ENCODE measurements at places on chromosomes 13 and 19.

- DNase-seq: no peak
These were observed 41.1 kb upstream of the RGCC start for GRCh38 chr13:41416276-41416675.

DNA sequence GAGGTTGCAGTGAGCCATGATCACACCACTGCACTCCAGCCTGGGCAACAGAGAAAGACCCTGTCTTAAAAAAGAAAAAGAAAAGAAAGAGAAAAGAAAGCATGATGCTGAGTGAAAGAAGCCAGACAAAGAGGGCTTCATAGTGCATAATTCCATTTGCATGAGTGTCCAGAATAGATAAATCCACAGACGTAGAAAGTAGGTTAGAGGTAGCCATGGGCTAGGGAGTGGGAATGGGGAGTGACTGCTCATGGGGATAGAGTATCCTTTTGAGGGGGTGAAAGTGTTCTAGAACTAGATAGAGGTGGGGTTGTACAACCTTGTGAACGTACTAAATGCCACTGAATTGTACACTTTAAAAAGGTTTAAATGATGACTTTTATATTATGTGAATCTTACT is 7.6 kb upstream of the OR1I1 start:
- no peak for DNase-seq

DNA sequence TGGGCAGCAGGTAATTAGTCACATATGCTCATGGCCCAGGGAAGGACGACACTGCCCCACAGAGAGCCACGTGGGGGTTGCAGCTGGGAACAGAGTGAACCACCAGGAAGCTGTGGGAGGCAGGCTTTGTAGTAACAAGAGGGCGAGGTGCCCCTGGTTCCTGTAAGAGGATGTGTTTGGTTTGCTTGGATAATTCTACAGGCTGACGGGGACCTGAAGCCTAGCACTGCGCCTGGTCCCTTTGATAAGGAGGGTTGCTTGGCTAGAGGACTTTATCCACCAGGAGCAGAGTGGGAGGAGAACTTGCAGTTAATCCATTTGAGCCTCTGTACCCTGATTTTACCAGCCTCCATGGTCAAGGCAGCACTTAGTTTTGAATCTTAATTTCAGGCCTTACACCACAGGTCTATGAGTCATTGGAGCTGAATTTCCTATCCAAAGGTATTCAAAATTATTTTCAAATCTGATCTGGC is 67.4 kb upstream of the CLDN10 start:
- DNase-seq: no peak

DNA sequence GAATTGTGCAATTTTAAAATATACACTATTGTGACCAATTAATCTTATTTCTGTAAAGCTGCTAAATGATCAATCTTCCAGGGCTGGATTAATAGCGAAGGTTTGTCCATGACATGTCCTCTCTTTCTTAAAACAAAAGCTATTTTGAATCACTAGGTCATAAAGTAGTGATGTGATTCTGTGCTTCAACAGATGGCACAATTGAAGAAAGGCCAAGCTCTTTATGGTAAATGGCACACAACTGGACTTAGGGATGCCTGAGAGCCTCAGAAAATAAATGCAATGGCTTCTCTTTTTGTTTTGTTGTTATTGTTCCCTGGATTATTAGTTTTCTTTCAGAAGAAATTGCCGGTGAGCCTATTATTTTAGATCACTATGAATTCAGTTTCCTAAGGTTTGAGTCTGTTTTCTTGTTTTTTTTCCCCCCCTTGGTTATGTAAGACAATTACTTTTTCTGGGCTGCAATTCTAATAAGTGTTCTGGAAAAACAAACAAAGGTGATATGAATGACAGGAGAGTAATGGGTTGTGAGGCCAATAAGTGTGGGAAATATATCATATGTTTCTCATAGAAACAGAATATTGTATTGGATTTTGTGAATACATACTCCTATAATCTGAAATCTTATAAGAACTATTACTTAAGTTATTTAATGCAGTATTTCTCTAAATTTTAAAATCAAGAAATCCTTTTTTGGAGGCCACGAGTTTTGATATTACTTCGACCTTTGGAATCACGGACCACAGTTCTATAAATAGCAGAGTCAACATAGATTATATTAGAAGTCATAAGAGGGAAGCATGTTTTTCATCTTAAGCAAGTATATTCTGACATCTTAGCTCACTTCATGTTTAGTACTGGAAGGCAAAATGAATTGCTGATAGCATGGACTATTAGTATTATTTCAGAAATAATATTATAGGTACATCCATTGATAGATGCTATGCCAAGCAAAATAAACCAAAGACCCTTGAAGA is 16.8 kb downstream of the SLITRK1 start:
- no peak for DNase-seq

DNA sequence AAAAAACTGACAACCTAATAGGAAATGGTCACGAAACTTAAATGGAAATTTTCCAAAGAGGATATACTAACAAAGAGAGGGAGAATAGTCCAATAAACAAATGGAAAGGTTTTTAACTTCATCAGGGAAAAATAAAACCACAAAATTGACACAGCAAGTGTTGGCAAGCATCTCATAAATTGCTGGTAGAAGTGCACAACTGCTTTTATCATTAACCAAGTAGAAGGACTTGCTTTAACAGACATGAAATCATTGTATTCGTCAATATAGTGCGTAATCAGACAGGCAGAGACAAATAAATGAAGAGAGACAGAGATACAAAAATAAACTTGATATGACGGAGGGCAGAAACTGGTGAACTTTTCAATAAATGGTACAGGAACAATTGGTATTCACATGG is 7.4 kb downstream of the TGDS start:
- no peak for DNase-seq

GRCh38 chr13:93309886-93310523 is 83.4 kb downstream of the GPC6 start:
- DNase-seq: no peak

DNA sequence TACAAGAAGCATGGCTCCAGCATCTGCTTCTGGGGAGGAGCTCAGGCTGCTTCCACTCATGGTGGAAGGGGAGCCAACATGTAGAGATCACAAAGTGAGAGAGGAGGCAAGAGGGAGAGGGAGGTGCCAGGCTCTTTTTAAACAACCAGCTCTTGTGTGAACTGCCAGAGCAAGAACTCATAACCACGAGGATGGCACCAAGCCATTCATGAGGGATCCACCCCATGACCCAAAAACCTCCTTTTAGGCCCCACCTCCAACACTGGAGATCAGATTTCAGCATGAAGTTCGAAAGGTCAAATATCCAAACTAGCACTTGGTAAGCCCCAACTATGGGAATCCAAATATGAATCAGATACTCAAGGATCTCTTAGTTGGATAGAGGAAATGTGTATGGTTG is 131.2 kb downstream of the RXFP2 start:
- no peak for DNase-seq

GRCh38 chr13:74886502-74886901 is 595.5 kb downstream of the TBC1D4 start:
- no peak for DNase-seq

DNA sequence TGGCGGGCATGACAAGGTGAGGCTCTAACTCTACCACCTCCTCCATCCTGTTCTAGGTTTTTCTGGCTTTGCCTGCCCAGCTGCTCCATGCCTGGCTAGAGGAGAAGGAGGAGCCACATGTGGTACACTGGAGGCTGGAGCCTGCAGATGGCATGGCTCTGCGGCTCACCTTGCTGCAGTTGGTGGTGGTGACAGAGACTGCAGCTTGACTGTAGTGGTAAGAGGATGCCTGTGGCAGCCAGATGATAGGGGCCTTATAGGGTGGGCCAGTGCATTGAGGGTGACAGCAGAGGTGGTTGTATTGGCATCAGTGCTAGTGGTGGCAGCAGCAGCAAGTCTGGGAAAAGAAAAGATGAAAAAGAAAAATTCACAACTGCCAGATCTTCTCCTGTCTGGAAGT is 146.2 kb downstream of the TNFRSF19 start:
- DNase-seq: no peak

GRCh38 chr13:110832205-110832479 is 82.7 kb downstream of the ANKRD10 start:
- DNase-seq: no peak

- no peak for DNase-seq
These were observed 665.7 kb upstream of the SLC10A2 start for GRCh38 chr13:103731959-103732358.

- DNase-seq: no peak
These were observed 472.7 kb upstream of the NBEA start for GRCh38 chr13:34469196-34469986.

DNA sequence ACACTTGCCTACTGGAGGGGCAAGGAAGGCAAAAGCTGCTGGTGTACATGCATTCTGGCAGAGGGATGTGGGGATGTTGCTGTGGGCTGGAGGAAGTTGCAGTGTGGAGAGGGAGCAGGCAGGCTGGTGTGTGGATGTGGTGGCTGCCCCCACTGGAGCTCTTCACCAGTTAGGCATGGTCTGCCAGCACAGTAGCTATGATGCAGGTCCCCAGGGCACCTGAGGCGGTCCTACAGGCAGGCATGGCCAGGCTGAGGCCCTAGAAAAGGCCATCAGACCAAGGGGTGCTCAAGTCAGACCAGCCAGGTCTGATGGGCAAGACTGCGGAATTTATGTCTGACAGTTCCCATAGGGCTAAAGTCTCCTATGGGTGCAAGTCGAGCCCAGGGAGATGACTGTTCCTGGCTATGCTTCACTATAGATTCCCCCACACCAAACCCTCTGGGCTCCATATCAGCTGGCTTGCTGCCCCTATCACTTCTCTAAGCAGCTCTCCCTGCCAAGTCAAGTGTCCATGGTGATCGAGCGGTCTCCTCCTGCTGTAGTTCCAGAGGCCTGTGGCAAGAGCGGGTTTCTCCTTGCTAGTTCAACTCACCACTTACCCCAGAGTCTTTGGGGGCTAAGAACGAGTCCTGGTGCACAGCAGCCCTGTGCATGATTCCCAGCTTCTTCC is 473.1 kb downstream of the TDRD3 start:
- no peak for DNase-seq

DNA sequence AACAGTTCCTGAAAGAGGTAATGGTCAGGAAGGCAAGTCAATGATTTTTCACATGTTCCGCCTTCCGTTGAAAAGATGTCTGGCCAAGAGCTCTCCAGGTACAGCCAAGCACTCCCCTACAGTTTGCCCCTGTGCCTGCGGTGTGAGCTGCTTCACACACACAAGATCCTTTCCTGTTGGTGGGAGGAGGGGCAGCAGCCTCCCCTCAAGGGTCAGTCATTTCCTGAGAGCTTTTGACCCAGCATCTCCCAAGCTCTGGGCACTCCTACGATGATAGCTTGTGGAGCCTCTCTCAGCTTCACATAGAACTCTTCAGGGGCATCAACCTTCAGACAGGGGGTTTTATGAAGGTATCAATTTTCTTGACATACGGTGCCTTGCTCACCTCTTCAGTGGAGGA is 86.9 kb downstream of the DOCK9 start:
- DNase-seq: no peak

- no peak for DNase-seq
These were observed 1071.3 kb upstream of the MIR17HG start for GRCh38 chr13:90276216-90276615.

DNA sequence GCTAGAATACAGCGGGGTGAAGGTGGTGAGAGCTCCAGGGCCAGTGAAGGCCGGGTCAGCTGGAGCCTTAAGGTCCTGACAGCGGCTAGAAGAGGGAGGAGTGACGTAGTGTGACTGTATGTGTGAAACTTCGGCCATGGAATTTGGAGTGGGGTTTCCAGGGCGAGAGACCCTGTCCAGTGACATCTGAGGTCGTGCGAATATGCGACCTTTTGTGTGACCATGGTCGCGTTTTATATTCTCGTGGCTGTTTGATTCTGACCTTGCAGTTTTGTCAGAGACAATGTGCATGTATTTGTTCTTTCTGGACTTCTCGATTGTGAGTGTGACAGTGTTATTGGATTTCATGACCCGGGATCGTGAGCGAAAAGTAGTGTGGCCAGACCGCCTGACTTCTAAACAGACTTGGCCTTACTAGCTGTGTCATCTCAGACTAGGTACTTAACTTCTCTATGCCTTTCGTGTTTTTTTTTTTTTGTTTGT is 405 bp upstream of the ZNF569 start:
- no peak for DNase-seq

- no peak for DNase-seq
These were observed 19.0 kb downstream of the KCTD15 start for GRCh38 chr19:33815380-33816340.

DNA sequence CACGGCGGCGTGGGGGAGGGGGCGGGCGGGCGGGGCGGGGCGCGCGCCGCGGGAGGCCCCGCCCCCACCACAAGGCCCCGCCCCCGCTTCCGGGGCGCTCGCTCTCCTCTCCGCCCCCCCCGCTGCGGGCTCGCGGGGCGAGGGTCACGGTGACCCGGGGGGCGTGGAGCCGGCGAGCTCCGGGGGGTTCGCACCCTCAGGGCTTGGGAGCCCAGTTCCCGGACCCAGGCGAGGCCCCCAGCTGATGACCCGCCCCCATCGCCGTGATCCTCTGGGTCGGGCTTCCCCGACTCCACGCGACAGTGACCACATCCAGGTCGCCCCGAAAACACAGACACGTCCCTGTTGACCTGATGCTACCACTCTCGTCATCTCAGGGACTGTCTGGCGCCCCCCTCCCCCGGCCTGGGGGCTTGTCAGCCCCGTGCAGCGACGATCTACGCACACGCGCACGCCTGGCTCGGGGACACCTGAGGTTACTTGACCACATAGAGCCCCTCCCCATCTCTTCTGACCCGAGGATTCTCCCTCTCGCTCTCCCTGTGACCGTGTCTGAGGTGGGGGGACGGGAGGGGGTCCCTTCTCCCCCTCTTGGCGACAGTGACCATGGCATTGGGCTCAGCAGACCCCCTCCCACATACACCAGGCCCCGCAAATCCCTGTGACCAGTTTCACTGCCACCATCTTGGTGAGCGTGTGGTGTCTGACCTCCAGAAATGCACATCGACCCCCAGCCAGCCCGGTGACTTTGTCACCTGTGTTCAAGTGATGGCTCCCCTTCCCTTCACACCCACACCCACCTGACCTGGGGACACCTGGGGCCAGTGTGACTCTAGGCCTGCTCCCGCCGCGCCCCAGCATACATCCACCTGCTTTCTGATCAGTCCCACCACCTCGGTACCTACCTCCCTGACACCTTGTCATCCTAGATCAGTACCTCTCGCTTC is 670 bp downstream of the MAP2K7 start:
- no peak for DNase-seq

- DNase-seq: no peak
These were observed 16.2 kb upstream of the FOXO1 start for GRCh38 chr13:40682449-40683240.

DNA sequence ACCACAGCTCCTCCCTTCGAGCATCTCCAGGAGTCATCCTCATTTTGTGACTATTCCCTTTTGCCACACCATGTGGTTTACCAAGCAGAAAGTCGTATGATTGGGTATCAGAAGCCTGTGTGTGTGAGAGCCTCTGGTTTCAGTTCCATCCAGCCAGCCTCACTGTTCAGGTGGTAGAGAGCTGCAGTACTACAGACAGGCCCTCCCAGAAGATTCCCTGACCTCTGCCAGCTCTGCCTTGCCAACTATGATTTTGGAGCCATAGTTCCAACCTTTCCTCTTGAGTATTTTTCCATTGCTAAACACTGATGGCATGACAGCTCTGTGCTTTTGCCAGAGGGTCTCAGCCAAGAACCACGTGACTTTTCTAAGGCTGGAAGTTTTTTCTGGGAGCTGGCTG is 82.5 kb downstream of the DHRS12 start:
- no peak for DNase-seq

- no peak for DNase-seq
These were observed 984.8 kb upstream of the MIR17HG start for GRCh38 chr13:90362707-90363106.

- no peak for DNase-seq
These were observed 182.7 kb upstream of the TSC22D1 start for GRCh38 chr13:44758630-44759383.
